CD4-positive, alpha-beta T cell treated with Interferon gamma for 1 hour (primary cell): ENCODE measurements at places on chromosomes 4 and X.

GRCh38 chr4:149166365-149166764 is 649.3 kb downstream of the IQCM start:
- DNase-seq = no peak

- DNase-seq = no peak
Measured at GRCh38 chr4:142365391-142365790, 480.7 kb downstream of the INPP4B start.

GRCh38 chrX:49308604-49309269 is 5.3 kb downstream of the GAGE10 start:
- DNase-seq = peak; percentile 7

DNA sequence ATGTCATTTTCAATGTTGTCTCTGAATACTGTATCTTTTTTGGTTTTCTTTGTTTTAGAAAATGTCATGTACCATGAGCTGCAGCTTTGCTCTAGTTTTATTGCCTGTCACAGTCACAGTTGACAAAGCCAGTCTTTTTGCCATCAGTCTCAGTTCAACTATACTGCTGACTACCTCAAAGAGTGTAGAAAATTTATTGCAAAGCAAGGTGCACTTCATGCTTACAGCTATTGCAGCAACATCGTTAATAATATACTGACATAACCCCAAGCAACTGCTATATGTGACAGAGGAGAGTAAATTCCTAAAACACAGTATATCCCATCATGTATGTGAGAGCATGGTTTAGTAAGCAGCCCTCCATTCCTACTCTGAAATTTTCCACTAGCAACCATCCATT is 2022.3 kb downstream of the ARAP2 start:
- no peak for DNase-seq

DNA sequence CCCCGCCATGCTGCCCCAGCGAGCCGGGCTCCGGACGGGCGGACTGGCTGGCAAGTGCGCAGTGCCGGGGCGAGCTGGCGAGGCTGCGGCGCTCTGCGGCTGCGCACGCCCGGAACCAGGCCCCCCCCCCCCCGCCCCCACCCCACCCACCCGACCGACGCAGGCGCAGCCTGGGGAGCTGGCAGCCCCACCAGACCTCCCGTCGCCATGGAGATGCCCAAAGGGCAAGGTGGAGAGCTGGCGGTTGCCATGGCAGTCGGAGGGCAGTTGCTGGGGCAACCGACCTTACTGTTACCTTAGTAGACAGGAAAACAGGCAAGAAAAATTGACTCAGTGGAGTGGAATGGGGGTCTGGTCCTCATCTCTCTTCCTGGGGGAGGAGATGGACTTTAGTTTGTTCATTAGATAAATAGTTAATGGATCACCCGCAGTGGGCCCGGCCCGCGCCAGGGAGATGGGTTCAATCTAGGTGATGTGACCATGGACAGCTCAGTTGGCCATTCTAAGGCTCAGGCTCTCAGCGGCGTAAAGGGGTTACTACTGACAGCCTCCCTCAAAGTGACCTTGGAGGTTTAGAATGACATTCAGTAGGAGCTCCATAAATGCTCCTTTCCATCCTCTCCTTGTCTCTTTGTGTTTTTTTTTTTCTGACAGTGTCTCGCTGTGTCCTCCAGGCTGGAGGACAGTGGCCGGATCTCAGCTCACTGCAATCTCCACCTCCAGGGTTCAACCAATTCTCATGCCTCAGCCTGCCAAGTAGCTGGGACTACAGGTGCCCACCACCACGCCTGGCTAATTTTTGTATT is at the start of gene PCSK1N:
PCSK1N (minus strand) TSS at position 87 of the 806 bp plus-strand sequence; CDS start at position 9, 78 bp downstream.
- peak; percentile 73 for DNase-seq

- no peak for DNase-seq
Measured at GRCh38 chr4:142493255-142494110, 352.6 kb downstream of the INPP4B start.

- no peak for DNase-seq
Measured at GRCh38 chr4:126479709-126480108, 1153.0 kb upstream of the INTU start.

- DNase-seq = no peak
Measured at GRCh38 chr4:181008164-181008563, 1235.0 kb upstream of the TENM3 start.

DNA sequence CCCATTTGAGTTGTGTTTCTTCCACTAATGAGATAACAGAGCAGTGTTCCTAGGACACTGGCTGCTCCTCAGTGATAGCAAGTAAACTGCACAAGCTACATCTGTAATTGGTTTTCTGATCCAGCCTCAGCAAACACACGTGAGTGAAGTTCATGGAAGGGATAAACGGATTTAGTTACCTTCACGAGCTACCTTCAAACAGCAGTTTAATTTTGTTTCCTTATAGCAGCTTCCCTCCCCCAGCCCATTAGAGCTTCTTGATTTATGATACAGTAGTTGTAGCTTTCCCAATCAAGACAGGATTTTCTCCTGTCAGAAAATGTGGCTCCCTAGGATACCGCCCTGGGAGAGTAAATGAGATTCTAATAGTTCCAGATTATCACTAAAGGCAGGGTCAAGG is 634.2 kb upstream of the FAT1 start:
- no peak for DNase-seq

DNA sequence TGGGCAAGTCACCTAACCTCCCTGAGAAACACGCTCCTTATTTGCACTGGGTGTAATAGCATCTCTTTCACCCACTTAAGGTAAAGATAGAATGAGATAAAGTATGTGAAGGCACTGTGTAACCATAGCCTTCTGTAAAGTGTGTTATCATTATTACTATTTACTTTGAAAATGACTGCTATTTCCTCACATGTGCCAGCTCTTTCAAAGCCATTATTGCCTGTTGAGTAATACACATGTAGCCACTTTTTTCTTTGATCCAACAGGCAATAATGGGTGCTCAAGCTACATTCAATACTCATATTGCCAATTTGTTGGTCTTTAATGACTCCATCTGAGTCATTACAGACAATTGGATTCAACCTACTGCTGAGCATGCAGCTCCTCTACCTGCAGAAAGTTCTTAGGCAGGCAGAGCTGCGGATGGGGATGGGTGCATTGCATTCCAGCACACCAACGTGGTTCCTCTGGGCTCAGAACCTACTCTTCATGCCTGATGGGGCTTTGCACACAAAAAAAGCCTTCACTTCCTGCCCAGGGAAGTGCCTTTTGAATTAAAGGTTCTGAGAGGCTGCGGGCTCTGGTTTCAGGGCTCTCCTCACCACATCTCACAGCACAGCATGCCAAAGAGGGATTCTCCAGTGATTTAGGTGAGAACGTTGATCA is 9.7 kb downstream of the PTCHD1 start:
- DNase-seq = no peak

DNA sequence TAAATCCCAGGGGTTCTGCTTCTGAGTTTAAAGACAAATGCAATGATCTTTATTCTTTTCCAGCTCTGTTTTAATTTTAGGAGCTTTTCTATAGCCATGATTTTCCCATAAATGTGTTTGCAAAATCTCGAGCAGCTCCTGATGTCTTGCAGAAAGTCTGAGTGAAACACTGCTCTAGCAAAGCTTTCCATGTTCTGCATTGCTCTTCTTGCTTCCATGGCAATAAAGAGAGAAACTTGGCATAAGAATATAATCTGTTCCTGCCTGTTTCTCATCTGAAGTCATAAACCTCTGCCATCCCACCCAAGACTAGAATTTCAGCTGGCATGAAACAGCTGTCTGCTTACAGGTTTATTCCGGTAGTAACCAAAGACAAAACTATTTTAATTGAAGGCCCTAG is 254.5 kb downstream of the SPRY1 start:
- DNase-seq = no peak

GRCh38 chr4:130738233-130738632 is 1642.3 kb downstream of the C4orf33 start:
- no peak for DNase-seq

DNA sequence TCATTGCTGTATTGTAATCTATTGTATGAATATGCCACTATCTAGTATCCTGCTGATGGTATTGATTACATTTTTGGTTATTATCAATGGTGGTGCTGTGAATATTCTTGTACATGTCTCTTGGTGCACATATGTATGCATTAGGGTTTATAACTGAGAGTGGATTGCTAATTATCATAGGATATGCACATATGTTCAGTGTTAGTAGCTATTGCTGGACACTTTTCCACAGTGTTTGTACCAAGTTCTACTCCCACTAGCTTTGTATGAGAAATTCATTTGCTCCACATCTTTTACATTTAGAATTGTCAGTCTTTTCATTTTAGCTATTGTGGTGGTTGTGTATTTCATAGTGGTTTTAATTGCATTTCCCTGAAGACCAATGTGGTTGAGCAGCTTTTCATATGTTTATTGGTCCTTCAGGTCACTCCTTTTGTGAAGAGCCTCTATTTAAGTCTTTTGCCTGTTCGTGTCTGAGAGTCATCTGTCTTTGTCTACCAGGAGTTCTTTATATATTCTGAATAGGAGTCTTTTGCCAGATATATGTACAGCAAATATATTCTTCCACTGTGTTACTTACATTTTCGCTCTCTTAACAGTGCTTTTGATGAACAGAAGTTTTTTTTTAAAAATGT is 87.1 kb downstream of the TBC1D19 start:
- no peak for DNase-seq

DNA sequence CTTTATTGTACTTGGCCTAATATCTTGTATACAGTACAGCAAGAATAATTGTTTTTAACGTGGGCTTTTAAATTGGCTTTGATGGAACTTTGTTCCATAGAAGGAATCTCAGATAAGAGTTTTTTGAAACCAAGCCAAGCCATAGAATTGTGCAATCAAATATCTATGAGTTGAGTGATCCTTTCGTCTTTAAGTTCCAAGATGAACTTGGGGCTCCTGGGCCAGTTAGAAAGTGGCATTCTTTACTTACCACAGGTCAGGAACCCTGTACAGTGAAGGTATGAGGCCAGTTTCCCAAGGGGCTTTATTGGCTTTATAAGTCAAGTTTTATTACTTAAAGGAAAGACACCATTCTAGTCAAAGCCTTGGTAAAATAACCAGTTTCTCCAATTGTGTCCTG is 2104.2 kb downstream of the PCDH7 start:
- DNase-seq = no peak

- DNase-seq = no peak
Measured at GRCh38 chr4:75158451-75158850, 225.5 kb downstream of the PARM1 start.

DNA sequence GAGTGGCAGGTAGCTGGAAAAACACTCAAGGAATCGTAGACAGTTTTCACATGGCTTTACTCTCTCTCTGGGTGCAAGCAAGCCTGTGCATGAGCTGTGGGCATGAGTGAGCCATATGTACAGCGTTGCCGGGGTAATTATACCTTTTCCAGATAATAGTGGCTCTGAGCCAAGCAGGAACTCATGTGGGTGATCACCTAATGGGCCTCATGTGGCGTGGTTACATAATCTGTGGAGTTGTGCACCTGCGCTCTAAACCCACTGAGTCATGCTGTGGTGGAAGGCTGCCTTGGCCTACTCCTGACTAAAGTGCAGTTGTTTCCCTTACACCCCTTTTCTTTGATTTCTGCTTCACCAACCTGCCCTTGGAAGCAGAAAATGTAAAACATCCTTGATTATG is 1564.5 kb upstream of the PCDH10 start:
- DNase-seq = no peak

- no peak for DNase-seq
Measured at GRCh38 chrX:155242300-155242699, 22.0 kb downstream of the RAB39B start.

GRCh38 chrX:150694738-150695410 is 1.7 kb downstream of the MTMR1 start:
- peak; percentile 25 for DNase-seq

DNA sequence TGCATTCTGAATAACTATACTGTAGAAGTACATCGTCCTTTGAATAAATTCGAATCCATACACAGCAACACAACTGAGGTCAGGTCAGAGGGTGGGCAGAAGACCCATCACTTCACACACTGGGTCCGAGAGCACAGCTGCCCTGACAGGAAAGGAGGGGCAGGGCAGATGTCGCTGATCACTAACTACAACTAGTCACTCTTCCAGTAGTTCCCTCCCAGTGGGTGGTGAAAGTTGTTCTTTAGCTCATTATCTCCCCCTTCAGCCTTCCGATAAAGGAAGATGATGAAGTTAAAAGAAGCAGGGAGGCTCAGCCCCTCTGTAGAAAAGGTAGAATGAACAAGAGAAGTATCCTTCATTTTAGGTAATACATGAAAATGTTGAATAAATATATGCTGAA is 278.9 kb downstream of the INPP4B start:
- peak; percentile 42 for DNase-seq

GRCh38 chr4:183960046-183960420 is 54.9 kb downstream of the STOX2 start:
- DNase-seq = no peak

- DNase-seq = no peak
Measured at GRCh38 chr4:182143822-182144625, 99.2 kb upstream of the TENM3 start.

DNA sequence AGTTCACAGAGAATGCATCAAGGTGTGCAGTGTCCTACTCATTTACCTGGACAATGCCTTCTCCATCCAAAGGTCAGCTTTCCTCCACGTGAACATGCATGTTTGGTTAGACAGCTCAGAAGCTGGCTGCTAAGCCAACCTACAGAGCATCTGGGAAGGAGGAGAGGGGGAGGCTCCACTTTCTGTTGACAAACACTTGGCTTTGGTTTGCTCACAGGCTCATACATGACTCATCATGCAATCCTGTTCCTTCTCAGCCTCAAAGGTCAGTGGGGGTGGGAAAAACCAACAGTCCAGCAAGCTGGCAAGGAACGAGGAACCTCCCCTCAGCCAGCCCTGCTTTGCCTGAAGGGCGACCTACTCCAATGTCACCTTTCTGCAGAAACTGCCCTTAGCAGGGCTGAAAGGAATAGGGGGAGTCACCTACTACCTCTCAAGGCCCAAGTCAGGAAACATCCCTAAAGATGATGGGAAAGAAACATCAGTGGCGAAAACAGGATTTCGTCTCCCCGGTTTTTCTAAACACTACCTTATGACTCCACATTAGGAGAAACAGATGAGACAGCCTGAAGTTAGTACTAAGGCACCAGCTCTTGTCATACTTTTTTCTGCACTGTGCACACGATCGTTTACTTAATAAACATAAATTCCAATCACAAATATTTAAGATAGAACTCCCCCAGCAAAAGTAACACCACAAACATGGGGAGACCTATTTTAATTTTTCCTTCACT is 37.9 kb downstream of the RELL1 start:
- peak; percentile 23 for DNase-seq

- DNase-seq = no peak
Measured at GRCh38 chrX:41043674-41044345, 41.4 kb upstream of the USP9X start.

GRCh38 chr4:124631760-124632159 is 80.8 kb downstream of the ANKRD50 start:
- DNase-seq = no peak

- no peak for DNase-seq
Measured at GRCh38 chrX:112760697-112761096, 79.9 kb downstream of the AMOT start.
